Activated CD4-positive, alpha-beta T cell treated with anti-CD3 and anti-CD28 coated beads for 36 hours (primary cell): ENCODE measurements at places on chromosomes 2 and 18.

DNA sequence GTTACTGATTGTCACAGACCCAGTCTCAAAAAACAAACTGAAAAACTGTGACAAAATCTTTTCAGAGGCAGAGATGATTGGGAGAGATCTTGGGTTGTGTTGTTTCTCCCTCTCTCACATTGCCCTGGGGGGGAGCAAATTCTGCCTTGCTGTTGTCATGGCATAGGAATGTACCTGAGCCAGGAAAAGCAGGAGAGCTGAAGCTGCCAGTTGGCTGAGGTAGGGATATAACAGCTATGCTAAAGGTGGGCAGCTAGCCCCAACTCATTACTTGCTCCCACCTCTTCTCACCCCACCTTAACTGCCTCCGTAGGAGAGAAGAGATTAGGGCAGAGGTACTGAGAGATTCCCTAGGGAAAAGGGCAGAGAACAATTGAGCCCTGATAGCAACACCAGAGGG, 299.3 kb downstream of the OSR1 start:
- no peak for DNase-seq

- DNase-seq: no peak
Observed at GRCh38 chr2:13916066-13916465, 716.5 kb upstream of the LRATD1 start.

GRCh38 chr2:97758131-97758705, 44.8 kb downstream of the ZAP70 start:
- DNase-seq: no peak

- no peak for DNase-seq
Observed at GRCh38 chr2:173431191-173431590, 76.5 kb downstream of the CDCA7 start.

- no peak for DNase-seq
Observed at GRCh38 chr2:10919771-10920621, 8.3 kb downstream of the KCNF1 start.

GRCh38 chr18:10377956-10378355, 76.5 kb upstream of the APCDD1 start:
- no peak for DNase-seq

DNA sequence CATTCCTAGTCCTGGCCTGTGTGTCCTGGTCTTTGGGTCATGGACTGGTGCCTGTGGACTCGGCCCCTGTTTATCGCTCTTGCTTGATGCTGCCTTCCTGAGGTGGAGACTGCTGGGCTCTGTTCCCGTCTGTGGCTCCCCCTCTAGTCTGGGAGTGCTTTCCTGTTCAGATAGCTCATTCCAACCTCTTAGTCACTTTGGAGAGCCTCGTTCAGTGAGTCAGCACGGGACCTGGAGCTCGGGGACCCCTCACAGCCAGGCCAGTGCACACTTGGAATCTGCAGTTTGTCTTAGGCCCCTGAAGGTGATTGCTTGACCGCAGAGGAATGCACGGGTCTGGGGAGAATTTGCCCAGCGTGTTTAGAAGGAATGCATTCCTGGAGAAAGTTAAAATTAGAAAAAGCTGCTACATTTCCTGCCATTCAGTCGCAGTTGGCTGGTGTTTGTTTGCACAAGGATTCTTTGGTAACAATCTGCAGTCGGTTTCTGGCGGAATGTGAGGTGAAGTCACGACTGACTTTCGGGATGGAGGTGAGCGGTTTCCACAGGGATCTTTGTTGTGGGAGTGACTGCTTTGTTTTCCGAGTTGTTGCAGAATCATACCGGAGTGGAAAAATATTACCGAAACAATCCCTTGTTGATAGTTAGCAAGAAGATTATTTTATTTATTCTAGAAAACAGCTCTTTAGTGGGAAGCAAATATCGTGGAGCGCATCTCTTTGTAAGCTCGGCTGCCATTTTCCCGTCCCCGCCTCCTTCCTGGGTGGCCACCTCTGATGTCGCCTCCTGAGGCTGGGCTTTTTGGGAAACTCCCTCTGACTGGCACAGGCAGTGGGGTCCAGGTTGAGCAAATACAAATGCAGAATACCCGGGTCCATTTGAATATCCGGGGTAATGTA, 29.6 kb downstream of the SH3BP4 start:
- DNase-seq: no peak

GRCh38 chr2:137888845-137889244, 75.4 kb upstream of the HNMT start:
- peak; percentile 32 for DNase-seq

DNA sequence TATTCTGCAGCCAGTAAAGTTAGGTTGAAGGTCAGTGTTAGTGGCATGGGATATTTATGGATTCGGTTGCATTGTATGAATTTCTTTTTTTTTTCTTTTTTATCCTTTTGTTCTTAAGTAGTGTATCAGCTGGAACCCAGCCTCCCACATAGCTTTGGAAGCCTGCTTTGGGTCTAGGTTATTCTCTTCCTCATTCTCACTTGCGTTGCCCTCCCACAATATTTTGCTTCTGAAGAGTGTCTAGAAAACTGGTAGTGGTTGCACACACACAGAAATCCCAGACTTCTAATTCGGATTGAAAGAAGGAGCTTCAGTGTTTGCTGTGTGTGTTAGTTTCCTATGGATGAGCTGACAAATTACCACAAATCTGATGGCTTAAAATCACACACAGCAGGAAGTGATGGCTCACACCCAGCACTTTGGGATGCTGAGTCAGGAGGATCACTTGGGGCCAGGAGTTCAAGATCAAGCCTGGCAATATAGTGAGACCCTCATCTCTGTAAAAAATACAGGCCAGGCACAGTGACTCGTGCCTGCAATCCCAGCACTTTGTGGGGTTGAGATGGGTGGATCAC, 104.8 kb downstream of the ARL4C start:
- no peak for DNase-seq

DNA sequence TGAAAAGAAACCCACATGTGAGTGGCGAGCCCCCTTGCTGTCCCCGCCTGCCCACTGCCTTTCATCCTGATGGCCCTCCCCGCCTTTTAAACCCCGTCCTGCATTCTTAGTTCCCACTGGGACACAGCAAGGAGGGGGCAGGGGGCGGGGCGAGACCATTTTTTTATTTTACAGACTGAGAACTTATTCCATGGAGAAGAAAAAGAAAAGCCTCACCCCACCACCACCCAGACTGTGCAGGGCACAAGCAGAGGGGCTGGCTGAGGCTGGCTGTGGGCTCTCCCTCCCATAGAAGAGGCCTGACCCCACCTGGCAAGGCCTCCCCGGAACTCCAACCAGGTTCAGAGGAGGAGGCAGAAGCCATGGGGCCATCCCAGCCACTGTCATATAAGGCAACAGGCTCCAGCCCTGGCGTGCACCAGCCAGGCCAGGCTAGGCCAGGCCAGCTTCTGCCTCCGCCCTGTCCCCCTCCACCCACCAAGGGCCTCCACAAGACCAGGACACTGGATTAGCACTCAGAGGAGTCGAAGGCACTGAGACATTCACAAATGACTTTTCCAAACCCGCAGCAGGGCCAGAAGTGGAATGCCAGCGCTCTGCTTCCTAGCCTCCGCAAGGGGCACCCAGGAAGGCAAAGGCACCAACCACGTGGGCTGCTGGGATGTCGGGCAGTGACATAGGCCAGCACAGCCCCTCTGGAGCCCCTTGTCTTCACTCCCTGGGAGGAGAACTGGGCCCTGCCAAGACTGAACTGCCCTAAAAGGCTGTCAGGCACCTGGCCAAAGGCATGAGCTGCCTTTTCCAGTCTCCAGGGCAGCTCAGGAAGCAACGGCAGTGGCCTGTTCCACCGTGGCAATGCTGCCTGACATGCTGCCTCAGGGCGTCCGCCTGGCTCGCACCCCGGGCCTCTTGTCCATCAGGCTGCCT, 37.5 kb upstream of the SEMA4C start:
- DNase-seq: no peak

- no peak for DNase-seq
Observed at GRCh38 chr2:1987379-1987778, 243.1 kb upstream of the PXDN start.

DNA sequence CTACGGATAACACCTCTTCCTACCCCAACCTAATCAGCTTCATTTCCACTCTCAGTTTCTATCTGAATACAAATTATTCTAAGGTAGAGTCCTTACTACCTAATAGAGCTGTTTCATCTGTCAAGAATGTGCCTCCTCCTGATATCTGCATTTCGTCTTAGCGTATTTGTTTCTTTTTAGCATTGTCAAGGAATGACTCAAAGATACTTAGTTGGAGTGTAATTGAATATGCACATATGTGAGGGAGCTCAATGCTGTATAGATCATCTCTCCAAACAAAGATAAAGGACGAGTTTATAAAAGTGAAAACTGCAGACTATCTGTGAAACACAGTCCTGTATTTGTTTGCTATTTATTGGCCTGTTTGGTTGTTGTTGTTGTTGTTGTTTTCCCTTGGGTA, 2059.4 kb upstream of the CELF4 start:
- DNase-seq: no peak

GRCh38 chr2:138724729-138725459, 55.3 kb downstream of the NXPH2 start:
- no peak for DNase-seq

DNA sequence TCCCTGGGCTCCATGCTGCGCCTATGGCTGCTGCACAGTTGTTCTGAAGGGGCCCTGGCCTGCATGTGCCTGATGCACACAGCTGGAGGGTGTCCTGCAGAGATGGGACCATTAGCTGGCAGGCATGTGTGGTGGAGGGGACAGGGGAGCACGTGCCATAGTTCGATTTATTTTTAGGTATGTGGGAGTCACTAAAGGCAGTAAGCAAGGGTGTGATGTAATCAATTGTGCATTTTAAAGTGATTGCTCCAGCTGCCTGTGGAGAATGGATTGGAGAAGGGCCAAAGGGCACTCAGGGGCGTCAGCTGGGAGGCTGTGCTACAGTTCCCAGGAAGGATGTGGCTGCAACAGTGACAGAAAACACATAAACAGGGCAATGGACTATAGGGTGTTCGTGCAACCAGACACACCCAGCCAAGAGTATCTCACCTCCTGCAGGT, 205.1 kb downstream of the ARL4C start:
- DNase-seq: peak; percentile 49

DNA sequence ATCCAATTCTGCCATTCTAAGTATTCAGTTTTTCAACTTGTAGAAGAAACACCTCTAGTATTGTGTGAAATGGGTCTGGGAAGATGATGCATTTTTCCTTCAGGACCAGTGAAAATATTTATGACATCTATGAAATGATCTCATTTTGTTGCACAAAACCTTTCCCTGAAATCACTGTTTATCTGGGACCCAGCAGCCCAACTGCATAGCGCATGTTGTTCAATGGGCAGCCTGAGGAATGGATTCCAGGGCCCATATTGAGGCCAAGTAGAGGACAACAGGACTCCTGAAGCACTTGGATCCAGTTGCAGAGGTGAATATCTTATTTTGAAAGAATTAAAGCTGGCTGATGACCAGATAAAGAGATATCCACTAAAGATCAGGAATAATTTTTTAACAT, 7.3 kb downstream of the RBMS1 start:
- DNase-seq: no peak

- DNase-seq: no peak
Observed at GRCh38 chr2:236359426-236360045, 95.3 kb upstream of the ASB18 start.
